Naive thymus-derived CD4-positive, alpha-beta T cell (primary cell): ENCODE measurements at places on chromosomes 5 and 9. TPM values are rescaled to one million over a fixed set of nuclear protein-coding genes. Genes with fewer than 3 reads are reported as not detected.

DNA sequence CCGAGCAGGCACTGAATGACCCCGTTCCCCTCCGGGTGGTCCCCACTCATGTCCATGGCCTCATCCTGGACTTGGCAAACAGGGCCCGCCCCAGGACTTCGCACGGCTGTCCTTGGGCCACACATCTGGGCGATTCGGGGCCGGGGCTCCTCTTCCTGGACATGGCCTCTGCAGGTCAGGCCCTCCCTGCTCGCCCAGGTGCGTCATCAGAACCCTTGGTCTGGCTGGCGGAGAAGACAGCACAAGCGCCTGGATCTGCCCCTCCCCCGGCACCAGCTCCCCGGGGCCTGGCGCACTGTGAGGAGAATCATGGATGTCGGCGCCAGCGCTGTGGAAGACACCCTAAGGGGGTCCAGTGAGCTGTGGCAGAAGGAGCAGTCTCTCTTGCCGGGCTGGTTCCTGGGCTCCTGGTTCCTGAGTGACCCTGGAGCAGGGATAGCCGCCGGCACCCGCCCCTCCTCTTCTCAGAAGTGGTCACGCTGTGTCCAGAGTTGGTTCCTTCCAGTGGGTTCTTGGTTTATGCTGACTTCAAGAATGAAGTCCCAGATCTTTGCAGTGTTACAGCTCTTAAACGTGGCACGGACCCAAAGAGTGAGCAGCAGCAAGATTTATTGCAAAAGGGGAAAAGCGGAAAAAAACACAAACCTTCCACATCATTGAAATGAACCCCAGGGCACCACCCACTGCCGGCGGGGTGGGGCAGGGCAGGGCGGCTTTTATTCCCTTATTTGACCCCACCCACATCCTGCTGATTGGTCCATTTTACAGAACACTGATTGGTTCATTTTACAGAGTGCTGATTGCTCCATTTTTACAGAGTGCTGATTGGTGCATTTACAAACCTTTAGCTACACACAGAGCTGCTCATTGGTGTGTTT lies 25.9 kb upstream of the SLC12A7 start:
- no peak for DNase-seq

DNA sequence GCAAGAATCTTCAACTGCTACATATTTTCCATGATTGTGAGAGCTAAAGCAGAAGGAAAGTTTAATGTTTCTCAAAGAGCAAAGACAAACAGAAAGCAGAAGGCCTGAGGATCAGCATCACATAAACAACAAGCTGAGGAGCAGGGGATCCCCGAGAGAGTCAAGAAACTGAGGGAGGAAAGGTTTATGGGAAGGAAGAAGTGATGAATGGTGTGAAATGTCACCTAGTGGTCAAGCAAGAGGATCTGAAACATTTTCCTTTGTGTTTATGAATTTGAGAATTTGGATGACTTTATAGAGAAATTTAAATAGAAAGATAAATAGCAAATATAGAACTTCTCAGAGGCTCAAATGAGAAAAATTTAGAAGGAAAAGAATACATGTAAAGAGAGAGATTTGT lies 481.9 kb downstream of the CHSY3 start:
- DNase-seq, result no peak

CCDC171 gene
- 1.1 and 1.3 TPM in 2 replicates for total RNA-seq

SOHLH1 gene
- total RNA-seq, result not detected in 2 replicates

GPX3 gene
- not detected for total RNA-seq

DNA sequence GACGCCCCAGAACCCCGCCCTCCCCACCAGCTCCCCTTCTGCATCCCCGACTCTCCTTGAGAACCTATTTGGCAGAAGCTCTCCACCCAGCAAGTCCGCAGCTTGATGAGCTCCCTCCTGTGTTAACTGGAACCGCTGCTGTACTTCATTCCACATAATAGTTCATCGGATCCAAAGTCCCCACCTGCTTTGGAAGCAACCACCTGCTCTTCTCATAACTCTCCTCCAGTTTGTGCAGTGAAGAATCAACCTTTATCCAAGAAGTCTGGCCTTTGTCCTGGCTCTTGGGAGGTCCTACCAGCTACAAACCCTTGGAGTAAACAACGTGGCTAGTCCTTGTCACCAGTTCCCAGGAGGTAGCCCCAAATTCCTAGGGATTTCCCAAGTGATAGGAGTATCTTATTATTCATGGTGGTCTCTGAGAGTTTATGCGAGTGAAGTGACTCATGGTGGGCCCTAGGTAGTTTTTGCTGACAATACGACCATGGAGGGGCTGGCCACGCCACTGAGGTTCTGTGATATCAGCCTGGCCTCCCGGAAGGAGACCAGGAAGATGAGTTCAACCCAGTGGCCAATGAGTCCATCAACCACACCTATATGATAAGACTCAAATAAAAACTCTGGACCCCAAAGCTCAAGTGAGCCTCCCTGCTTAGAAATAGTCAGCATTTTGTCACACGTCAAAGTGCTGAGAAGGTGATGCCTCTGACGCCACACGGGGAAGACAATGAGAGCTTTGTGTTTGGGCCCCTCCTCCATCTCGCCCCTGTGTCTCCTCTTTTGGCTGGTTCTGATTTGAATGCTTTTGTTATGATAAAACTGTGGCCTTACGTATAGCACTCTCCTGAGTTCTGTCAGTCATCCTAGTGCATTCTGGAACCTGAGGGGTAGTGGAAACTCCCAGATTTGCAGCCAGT lies 3.6 kb upstream of the IL4 start:
- DNase-seq, result no peak

- DNase-seq, result peak; percentile 11
Measured at GRCh38 chr9:504921-505740, 290.5 kb downstream of the DOCK8 start.

DNA sequence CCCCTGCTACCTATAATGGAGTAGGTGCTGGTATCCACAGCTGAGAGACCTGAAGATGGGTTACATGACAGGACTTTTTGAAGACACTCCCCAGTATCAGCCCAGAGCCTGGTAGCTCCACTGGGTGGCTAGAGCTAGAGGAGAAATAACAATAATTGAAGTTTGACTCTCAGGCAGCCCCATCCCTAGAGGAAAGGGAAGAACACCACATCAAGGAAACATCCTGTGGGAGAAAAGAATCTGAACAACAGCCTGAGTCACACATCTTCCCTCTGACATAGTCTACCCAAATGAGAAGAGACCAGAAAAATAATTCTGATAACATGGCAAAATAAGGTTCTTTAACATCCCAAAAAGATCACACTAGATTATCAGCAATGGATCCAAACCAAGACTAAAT lies 432.1 kb downstream of the CDH18 start:
- DNase-seq, result no peak

GRCh38 chr5:132059696-132060500 lies 557 bp upstream of the IL3 start:
- no peak for DNase-seq

GRCh38 chr9:96219026-96219899 lies 82.7 kb downstream of the HSD17B3 start:
- DNase-seq, result peak; percentile 31

DNA sequence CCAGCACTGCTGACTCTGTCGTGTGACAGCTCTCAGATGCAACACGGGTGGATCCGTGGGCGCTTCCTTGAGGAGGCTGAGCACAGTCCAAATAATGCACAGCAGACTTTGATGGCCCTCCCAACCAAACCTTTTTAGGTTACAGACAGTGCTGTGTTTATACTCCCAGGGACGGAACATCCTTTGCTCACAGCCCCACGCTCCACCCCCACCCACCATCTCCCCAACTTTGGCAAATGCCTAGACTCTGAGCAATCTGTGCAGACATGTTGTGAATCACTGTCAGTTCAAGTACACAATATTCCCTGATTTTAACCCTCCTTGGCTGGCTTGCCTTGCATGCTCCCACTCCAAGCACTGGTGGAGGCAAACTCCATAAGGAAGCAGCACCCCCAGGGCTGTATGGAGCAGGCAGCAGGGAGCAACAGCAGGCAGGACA lies 324.6 kb downstream of the MLLT3 start:
- DNase-seq, result no peak

CYSRT1 gene
- not detected for total RNA-seq

ZNG1C gene
- total RNA-seq, result 48.6 TPM

GRCh38 chr9:70411121-70411929 lies 3.1 kb downstream of the KLF9 start:
- DNase-seq, result no peak

DNA sequence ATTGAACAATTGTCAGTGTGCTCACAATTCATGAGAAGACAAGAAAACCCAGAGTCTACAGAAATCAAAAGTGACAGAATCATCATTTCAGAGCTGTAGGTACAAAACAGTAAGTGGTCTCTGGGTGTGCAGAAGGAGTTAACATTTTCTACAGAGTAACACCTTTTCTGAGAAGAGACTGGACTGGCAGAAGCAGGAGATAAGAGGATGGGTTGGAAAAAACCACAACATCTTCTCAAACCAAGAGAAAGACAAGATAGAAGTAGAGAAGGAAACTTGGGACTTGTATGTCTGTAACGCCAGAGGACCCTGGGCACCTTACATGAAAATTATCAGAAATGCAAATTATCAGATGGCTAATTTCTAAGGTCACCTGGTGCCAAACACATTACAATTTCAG lies 82.6 kb downstream of the ARL15 start:
- DNase-seq, result no peak

DNA sequence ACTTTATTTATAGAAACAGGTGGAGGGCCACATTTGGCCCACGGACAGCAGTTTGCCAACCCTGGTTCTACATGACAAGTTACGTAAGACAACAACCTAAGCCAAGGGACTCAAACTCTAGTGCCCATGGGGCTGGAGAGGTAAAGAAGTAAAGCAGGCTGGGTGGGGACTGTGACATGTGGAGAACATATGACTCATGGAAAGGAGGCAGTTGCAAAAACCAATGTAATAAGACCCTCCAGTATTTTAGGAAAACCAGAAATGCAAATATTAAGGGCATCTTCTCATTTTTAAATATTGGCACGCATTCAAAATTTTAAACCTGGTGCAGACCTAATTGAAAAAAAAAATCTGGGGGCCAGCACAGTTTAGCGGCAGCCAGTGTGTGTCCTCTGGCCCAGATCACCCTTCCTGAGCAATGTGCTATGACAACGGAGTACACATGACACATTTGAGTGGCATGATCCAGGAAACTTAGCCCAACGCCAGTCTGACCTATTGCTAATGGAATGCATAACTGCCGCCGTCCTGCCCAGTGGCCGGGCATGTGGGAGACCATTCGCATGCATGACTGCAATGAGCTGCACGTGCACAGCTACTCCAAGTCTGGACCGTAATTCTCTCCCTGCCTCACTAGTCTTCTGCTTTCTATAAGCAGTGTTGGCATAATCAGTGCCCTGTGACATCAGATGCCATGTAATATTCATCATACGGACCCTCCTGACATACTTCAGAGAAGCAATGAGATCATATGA lies 97.2 kb downstream of the SH3TC2 start:
- DNase-seq, result no peak

DNA sequence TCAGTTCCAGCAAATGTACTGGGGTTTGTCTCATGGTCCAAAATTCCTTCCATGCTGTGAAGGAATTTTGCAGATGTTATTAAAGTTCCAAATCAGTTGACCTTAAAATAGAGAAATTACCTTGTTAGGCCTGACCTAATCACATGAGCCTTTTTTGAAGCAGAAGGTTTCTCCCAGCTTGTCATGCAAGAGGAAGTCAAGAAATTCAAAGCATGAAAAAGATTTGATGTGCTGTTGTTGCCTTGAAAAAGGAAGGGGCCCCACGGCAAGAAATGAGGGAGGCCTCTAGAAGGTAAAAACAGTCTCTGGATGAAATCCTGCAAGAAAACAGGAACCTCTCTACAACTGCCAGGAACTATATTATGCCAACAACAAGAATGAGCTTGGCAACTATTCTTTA lies 24.2 kb upstream of the HAPLN1 start:
- no peak for DNase-seq

PCDHGA7 gene
- total RNA-seq, result 0.22 and 0.38 TPM in 2 replicates

- no peak for DNase-seq
Measured at GRCh38 chr9:135209852-135210251, 122.4 kb downstream of the OLFM1 start.

GRCh38 chr5:107223066-107223465 lies 447.7 kb downstream of the EFNA5 start:
- no peak for DNase-seq

ORM1 gene
- total RNA-seq, result not detected

ADAMTS13 gene
- 3.1 and 3.2 TPM in 2 replicates for total RNA-seq

DNA sequence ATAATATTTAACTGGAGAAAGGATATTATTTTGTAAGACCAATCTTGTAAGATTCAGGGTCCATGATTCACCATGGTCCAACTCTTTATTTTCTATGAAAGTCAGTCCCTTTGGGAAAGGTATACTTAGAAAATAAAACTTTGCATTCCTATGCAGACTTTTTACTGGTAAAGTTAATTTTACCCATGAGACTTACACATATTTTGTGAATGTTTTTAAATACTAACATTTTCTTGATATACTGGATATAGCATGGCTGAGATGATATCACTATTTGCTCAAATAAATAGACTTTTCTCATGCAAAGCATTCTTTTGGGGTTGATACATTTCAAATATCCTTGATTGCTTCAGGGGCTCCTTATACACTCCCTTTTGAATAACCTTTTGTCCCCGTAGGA lies 512.1 kb downstream of the MAN2A1 start:
- no peak for DNase-seq

- no peak for DNase-seq
Measured at GRCh38 chr5:149916334-149917072, 28.1 kb downstream of the PDE6A start.

GRCh38 chr9:36547598-36547997 lies 25.1 kb upstream of the MELK start:
- DNase-seq, result no peak

QRFP gene
- total RNA-seq, result not detected

SLC34A1 gene
- not detected for total RNA-seq

DNA sequence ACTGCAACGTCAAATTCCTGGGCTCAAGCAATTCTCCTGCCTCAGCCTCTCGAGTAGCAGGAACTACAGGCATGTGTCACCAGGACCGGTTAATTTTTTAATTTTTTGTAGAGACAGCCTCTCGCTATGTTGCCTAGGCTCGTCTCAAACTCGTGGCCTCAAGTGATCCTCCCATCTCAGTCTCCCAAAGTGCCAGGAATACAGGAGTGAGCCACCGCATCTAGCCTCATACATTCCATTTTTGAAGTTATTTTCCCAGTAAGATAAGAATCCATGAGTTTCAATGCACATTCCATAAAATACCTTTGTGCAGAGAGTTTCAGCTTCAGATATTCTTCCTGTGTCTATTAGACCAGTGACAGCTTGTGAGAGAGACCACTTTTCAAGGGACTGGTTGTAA lies 70.4 kb downstream of the SKIC3 start:
- DNase-seq, result no peak

- DNase-seq, result no peak
Measured at GRCh38 chr5:122195802-122196394, 66.6 kb downstream of the ZNF474 start.
